ENCODE measurements at places on chromosomes 4 and X.
A peak's percentile ranks its signal among the peaks of the same experiment; 100 is the strongest.

DNA sequence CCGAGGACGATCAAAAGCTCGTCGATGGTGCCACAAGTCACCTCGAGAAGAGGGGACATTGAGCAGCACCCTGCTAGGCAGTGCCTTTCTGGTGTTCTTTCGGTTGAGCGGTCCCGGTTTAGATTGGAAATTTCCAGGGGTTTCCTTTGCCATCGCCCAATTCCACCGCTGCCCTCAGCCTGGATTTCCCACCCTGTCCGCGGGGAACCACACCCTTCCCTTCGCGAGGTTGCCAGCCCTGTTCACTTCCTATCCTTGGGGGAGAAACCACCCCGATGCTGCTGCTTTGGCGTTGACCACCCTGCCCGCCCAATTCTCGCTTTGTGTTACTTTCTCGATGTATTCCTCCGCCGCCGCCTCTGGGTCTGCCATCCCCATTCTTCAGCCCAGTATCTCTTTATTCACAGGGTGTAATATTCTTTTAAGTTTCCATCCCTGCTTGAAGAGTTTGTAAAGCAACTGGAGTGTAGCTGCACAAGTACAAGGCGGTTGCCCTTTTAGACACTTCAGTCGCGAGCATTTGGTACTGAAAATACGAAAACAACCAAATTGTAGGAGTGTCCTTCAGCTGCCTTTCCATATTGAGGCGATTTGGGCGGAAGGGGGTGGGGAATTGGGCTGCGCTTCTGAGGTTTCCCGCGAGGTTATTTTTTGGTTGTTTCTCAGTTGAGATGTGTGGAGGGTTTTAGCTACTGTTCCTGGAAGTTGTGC, 1.1 kb downstream of the OGT start:
- ATAC-seq, result peak; percentile 38

DNA sequence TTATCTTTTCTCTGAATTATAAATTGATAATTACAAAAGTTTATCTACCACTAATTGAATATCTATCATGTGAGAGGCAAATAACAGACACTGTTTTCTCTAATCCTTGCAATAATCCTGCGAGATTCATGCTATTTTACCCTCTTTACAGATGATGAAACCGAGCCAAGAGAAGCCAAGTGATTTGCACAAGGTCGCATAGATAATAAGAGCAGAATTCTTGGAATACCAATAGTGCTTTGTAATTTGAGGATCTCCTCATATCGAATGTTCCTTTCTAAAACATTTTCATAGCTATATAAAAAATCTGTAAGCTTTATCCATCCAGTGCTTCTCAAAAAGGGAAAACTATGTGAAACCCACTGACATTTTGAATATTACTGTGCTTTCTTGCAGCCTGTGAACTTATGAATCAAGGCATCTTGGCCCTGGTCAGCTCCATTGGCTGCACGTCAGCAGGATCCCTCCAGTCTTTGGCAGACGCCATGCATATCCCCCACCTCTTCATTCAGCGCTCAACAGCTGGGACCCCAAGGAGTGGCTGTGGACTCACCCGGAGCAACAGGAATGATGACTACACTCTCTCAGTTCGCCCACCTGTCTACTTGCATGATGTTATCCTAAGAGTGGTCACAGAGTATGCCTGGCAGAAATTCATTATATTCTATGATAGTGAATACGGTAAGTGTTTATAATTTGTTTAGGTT, 743.8 kb upstream of the ATOH1 start:
- ATAC-seq, result no peak

GRCh38 chrX:119573222-119573621, 1.1 kb upstream of the UBE2A start:
- ATAC-seq, result no peak

DNA sequence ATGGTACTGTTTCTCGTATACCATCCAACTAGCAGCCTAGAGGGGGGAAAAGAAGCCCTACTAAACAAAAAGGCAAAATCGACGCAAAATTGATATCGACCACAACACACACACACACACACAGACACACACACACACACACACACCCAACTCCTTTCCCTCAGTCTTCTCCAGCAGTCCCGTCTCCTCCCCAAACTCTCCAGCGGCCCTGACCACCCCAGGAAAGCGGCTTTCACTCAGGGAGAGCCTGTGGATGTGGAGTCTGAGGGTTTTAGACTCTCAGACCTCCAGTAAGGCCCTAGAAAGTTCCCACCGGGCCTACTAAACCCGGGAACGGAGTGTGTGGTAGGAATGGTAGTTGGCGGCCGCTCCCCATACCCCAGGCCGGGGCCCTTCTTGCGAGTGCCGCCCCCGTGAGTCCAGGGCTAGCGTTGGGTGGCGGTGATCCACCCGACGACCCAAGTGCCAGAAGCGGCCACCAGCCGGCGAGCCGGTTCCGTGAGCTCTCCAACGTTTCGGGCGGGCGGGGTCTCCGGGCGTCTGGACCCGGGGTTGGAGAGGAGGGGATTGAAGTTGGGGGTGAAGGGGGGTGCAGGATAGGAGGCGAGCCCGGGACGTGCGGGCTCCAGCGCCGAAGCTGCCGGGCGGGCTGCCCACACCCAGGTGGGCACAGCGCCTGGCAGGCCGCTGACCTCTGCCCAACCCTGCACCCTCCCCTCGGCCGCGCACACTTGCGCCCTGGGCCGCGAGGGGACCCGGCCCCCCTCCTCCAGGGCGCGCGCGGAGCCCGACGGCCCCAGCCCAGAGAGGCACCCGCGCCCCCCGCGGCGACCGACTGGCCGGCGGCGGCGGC, 13.7 kb downstream of the ARX start:
- ATAC-seq, result no peak

DNA sequence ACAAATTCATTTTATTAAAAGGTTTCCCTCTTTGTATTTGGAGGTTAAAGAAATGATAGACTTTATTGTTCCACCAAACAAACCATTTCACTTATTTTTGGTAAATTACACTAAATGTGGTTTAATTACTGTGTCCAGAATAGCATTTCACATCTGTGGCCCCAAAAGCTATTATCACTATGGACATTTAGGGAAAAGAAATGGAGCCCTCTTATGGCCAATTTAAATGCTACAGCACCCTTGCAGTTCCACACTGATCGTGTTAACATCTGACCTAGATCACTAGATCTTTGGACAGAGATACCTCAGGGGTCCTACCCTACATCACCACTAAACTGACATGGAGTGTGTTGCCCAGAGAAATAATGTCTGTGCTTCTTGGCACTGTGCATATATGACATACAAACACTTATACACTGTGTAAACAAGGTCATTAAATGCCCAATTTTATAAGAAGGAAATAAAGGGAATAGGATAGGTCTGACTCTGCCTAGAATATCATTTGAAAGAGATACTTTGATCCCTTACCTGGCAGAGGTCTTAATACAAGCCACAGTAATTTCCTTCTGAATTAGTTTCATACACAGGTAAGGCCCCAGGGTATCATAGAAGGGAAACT, 163.9 kb downstream of the KDR start:
- peak; percentile 43 for ATAC-seq

DNA sequence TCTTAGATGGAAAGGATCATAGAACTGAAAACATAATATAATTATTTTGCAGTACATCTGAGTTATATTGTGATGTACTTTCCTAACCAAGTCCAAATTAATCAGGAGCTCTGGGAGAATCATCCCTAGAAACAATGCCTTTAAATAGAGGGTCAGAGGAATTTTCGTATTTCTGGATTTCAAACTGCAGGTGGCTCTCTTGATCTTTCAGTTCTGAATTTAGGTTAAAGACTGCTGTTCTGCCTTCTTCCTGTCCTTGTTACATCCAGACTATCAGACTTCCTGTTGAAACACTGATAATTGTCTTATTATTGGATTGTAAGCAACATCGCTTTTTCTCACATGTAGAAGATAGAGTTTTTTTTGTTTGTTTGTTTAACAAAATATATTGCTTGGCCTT, 142.7 kb downstream of the RPA4 start:
- ATAC-seq, result no peak

DNA sequence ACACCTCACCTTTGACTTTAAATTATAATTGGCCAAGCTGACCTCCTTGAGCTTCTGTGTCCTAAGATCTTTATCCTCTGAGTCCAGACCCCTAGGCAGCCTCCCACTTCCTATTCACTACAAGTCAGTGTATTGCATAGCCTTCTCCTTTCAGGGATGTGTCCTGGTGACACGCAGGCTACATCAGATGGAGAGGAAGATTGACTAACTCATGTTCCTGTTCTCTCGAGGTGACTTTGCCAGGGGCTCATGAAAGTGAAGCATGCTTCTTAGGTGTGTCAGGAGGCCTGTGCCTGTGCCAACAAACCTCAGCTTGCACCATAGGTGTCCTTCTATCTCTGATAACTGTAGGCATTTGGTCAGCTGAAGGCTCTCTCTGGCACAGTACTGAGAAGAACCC, 195.7 kb upstream of the HS3ST1 start:
- no peak for ATAC-seq

DNA sequence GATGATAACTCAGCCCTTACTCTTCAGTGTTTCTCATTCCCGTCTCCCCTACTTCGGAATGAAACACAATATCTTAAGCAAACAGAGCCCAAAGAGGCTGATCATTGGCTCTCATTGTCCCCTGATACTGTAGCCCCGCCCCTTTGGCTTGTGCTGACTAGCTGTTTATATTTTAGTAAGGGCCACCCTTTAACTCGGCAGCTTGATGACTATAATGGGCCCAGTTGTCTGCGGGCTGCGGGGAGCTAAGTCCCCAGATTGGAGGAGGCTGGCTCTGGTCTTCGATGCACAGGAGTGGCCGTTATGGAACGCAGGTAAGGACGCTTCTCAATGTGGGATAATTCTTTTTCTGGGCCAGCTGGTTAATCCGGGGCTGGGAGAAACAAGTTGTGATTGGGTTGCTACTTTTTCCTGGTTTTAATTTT, at the start of gene TRIM2:
Gene TRIM2, plus strand, starts transcription at position 197 of the 425 bp plus-strand sequence. Its CDS starts 88 bp downstream, at position 285.
- ATAC-seq, result no peak

- no peak for ATAC-seq
Measured at GRCh38 chr4:31682796-31683195, 962.6 kb downstream of the PCDH7 start.

DNA sequence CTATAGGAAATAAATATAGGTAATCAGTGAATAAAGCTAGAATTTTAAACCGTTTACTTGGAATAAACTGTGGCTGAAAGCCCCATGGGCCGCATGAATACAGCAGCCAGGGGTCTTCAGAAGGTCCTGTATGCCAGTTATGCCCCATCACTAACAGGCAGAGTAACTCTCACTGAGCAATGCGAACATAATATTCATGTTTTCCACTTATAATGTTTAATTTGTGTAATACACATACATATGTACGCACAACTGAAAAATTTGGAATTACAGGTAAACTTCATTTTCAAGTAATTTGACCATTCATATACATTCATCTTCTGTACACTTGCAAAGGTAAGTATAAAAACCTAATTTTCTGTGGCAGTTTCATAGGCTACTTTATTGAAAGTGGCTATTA, 526.2 kb upstream of the ATOH1 start:
- ATAC-seq, result no peak

DNA sequence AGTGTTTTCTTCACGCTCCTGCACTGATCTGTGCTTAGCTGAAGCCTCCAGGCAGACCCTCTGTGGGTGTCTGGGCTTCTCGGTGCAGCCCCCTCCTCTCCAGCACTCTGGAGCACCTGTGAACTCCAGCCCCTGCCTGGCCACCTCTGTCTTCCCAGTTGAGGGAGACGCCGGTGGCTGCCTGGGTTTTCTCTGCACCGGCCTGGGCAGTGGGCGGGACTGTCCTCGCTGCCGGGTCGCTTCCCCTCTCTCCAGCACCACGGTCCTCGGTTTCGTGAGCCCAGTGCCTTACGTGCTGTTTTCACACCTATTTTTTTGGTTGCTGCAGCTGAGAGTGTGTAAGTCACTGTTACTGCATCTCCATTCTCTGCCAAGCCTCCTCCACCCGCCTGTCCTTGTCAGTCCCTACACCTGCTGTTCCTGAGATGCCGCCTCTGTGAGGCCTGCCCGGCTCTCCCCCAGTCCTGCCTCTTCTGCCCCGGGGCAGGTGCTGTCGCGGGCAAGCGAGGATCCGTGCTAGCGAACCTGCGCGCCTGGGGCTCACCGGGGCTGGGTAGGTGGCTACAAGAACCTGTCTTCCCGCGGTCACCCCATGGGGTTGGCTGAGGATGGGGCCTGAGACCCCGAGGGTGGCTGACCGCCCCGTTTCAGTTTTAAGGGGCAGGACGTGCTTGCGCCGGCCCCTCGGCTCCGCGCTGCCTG, 2.4 kb upstream of the FGFRL1 start:
- ATAC-seq, result peak; percentile 11

GRCh38 chr4:48722509-48723446, 57.3 kb downstream of the FRYL start:
- no peak for ATAC-seq

- no peak for ATAC-seq
Measured at GRCh38 chrX:82412858-82413257, 1095.2 kb upstream of the POU3F4 start.

DNA sequence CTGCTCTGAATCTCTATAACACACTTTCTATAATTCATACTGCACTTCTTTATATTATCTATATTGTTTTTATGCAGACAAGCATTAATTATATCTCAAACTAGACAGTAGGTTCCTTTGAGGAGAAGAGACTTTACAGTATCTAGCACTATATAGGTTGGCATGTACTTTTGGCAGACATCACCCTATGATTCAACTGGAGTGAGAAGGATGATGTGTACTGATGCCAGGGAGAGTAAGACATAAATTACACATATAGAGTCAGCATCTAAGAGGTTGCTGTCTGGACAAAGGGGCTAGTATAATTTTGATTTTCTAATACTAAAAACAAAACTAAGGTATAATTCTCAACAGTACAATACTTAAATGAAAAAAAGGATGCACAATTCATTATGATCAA, 5.1 kb upstream of the RBM41 start:
- no peak for ATAC-seq

DNA sequence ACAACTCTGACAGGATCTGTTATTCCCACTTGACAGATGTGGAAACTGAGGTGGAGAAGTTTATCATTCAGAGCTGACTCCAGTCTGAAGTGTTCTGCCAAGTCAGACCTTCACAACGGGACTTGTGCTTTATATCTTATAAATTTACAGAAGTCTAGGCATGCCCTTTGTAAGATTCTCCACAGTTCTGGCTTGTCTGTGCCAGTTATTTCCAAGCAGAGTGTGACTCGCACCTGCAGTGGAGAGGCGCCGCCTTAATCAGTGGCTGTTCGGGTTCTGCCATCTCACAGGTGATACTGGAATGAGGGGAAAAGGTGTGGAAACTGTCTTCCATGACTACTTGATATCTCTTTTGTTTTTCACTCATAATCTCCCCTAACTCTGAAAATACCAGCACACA, 63.2 kb downstream of the CPEB2 start:
- no peak for ATAC-seq

- no peak for ATAC-seq
Measured at GRCh38 chr4:181046809-181047208, 1196.4 kb upstream of the TENM3 start.

- no peak for ATAC-seq
Measured at GRCh38 chr4:153087671-153088194, 116.5 kb upstream of the TRIM2 start.

Measured in activated T-helper 17 cell treated with anti-CD3 and anti-CD28 coated beads, Interleukin-2, amount 50 U/mL, for 72 hours (primary cell).